ENCODE measurements at places on chromosomes 3 and 15.
A peak's percentile ranks its signal among the peaks of the same experiment; 100 is the strongest.

- DNase-seq = no peak
These were observed 398.9 kb upstream of the THBS1 start for GRCh38 chr15:39181940-39182339.

GRCh38 chr3:122916580-122916979 lies 111.0 kb downstream of the SEMA5B start:
- DNase-seq = no peak

DNA sequence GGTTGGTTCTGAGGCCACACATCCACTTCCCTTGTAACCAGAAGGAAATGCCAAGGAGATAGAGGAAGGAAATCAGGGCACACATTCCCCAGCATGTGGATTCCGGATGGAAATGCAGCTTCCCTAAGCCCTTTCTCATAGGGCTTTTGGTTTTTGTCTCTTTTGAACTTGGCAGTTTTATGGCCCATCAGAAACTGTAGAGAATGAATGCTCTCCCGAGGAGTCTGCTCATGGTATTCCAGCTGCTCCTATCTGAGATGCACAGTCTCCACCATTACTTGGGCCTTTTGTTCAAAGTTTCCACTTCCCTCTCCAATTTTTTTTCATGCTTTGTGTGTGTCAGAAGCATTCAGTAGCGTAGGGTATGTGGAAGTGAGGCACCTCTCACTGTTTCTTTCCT lies 21.2 kb downstream of the XYLB start:
- no peak for DNase-seq

- no peak for DNase-seq
These were observed 1.6 kb upstream of the ULK3 start for GRCh38 chr15:74844319-74845207.

DNA sequence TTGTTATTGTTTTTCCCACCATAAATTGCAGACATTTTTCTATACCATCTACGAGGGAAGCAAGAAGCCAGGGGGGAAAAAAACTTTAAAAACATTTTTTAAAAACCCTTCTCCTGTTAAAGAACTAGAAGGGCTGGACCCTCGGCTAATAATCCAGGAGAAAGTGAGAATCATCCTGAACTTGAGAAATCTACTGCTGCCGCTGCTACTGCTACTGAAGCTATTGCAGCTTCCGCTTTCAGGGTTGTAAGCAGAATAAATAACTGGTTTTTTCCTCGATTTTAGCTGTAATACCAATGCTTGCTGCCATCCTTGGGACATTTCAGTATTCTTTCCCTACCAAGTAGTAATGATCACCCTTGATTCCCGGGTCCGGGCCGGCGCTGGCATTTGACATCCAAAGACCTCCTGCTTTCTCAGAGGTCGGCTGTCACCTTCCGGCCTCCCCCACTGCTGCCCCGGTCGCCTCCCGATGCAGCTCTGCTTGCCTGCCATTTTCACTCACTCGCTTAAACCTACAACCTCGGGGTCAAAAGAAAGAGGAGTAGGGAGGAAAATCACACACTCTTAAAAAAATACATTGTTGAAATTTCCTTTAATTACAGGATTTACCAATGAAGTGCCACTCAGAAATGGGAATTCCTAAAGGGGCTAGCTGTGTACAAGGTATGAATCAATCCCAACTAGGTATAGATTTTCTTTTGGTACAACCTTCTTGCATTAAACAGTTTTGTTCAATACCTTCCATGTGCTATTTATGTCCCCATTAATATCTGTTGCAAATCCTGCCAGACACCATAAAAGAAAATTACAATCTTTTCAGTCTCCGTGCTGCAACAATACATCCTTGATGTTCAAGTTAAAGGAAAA lies 674 bp upstream of the MECOM start:
- DNase-seq = no peak

- no peak for DNase-seq
These were observed 40.2 kb downstream of the EPHB3 start for GRCh38 chr3:184601576-184602371.

- DNase-seq = no peak
These were observed 80.9 kb upstream of the ARHGEF26 start for GRCh38 chr3:154040283-154040682.

GRCh38 chr3:15161133-15161532 lies 44.9 kb upstream of the CAPN7 start:
- DNase-seq = no peak

DNA sequence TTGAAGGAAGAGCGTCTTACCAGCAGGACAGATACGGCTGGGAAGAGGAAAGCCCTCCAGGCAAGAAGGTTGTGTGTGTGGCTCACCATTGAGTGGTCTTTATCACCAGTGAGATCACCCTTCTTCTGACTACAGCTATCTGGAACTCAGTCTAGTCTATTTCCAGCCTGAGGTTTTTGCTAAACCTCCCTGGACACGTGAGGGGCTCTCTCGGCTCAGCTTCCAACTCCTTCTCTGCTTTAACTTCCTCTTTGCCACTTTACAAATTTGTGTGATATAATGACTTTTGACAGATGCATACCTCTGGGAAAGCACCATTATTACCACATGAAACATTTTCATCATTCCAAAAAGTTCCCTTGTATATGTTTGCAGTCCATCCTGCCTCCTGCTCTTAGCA lies 15.3 kb upstream of the ROPN1 start:
- DNase-seq = no peak

GRCh38 chr3:153138276-153139210 lies 23.5 kb upstream of the RAP2B start:
- DNase-seq = peak; percentile 81

DNA sequence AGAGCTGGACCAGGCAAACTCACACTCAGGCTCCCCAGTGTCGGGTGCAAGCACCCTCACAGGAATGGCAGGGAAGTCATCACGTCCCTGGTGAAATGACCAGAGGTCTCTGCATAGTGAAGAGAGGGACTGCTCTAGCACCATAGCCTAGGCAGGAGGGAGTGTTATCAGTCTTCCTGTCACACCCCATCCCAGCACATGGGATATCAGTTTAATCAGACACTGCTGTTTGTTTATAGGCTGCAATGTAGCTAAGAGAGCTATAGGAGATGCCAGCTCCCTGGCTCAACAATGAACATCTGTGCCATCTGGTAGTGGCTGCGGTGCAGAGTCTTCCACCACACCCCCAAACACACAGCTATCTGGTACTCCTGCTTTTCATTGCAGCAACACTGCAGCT lies 776.6 kb downstream of the ZNF385D start:
- no peak for DNase-seq

- DNase-seq = peak; percentile 10
These were observed 4.3 kb upstream of the OR5H6 start for GRCh38 chr3:98259707-98260106.

DNA sequence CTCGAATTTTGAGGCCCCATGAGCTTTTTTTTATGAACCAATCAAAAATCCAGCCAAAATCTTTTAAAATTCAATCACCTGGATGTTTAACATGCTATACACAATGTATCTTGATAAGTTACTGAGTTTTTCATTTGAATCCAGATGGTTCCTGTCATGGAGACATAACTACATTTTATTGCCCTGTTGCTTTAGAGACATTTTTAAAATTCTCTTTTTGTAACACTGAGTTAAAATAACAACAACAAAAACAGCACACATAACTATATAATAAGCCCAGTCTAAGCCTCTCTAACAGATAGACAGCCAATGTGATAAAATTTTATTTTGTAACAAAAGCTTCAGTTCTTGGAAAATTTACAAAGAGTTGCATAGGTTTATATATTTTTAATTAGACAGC lies 1.8 kb downstream of the PROK2 start:
- DNase-seq = no peak

- no peak for DNase-seq
These were observed 19.6 kb downstream of the PAQR9 start for GRCh38 chr3:142943870-142944269.

DNA sequence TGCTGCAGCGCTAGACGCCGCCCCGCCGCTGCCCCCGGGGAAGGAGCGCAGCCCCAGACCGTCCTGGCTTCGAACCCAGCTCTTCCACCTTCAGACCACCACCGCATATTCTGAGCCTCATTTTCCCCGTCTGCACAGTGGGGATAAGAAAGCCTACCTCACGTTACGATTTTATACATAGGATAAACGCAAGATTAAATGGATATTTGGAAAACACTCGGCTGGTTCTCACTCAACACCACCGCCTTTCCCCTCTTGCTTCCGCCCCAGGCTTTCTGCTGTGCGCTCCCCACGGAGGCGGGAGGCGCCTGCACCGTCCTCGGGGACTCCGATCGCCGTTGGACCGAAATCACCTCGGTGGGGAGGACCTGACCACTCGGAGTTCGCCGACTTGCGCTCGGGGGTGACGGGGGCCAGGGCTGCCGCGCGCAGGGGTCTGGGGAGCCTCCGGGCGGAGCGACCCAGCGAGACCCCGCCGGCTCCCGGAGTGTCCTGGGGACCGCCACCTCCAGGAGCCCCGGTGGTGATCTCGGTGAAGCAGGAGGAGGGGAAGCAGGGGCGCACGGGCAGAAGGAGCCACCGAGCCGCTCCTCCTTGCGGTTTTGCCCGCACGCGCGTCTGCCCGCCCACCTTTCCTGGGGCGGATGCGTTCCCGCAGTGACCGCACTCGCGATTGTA lies 4.0 kb downstream of the FBXL22 start:
- DNase-seq = peak; percentile 65

DNA sequence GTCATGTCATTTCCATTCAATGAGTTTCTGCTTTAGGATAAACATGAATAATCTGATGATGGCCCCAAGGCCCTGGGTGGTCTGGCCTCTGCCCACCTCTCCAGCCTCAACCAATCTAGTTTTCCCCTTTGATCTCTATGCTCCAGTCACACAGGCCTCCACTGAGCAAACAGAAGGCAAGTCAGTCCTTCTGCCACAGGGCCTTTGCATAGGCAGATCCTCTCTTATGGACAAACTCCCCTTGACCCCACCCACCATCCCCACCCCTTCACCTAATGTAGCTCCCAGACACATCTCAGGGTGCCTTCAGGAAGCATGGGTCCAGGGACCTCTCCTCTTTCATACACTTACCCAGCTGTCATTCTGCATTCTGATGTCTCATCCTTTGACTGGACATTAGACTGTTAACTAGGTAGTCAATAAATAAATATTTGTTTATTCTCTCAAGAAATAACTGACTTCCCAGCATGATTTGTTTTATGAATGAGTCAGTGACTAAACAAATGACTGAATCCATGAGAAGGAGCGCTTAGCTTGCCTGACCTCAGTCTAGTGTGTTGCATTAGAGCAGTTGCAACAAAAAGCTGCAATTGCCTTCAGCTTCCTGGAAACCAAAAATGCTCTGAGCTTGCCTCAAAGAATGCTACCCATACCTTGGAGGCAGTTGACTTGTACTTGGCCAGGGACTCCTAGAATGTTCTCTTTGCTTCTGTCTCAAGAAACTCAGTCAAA lies 386.6 kb upstream of the WNT5A start:
- no peak for DNase-seq

- no peak for DNase-seq
These were observed 4.0 kb upstream of the POPDC2 start for GRCh38 chr3:119664370-119664769.

DNA sequence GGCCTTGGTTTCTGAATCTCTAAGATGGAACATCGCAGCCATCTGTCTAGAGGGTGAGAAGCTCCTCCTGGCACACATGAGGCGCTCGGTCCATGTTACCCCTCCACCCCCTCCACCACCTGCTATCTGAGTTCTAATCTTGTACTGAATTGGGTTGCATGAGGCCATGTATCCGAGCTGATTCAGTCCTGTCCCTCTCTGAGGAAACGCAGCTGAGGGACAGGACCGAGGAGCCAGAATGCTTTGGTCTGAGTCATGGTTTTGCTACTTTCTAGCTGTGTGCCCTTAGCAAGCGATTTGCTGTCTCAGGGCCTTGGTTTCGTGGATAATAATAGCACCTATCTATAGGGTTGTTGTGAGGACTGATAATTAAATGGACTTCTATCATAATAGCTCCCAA lies 87.8 kb upstream of the SEC13 start:
- no peak for DNase-seq

DNA sequence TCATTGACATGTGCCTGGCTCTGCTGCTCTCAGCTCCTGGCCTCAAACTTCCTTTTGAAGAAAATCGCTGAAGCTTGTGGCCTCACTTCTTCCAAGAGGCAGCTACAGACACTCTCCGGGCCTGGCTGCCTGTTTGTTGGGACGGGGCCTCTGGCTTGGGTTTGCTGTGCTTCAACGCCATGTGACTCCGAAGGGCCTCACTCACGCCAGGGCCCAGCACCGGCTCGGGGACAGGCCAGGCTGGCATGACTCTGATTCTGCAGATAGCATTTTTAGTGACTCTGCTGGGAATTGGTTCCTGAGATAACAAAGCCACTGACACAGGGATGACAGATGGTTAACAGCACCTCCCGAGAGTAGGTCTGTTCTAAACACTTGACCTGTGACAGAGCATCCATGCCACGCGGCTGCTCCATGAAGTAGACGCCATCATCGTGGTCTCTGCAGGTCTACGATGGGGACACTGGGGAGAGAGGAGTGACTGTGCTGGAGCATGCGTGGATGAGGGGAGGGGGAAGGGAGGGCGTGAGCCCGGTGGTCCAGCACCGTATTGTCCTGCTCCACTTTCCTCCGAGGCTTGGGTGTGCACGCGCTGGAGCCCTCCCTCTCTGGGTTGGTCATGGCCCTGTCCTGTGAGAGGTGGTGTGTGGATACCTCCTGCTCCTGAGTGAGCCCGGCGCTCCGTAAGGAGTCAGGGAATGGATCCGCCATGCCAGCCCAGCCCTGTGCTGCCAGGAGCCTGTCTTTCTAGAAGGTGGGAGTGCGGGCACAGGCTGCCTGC lies 133.6 kb downstream of the TJP1 start:
- DNase-seq = no peak

DNA sequence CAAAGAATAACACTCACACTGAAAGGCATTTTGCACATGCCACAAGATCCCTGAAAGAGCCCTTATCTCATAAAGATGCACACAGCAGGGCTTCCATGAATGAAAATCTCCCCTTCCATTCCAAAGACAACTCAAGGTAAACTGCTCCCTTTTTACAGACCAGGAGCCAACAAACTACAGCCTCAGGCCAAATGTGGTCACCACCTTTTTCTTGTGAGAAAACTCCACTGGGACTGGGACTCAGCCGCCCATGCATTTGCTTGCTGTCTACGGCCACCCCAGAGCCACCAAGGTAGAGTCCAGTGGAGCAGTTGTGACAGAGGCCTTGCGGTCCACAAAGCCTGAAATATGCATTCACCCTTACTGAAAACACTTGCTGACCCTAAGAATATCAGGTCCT lies 334.8 kb downstream of the OCA2 start:
- no peak for DNase-seq

DNA sequence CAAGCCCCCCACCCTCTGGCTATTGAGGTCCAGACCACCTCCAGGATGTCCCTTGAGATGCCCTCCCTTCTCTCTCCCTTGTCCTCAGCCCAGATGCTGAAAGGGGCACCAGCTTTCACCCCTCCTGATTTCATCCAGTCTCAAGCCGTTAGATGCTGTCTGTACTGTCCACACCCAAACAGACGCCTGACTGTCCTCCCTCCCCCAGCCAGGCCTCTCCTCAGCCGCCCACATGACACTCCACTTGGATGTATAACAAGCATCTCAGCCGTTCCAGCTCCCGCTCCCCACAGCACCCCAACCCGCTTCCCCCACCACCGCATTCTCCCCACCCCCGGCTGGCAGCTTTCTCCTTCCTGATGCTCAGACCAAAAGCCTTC lies 25.0 kb upstream of the CYP11A1 start:
- no peak for DNase-seq

GRCh38 chr3:140430494-140430893 lies 247.4 kb upstream of the TRIM42 start:
- DNase-seq = no peak
